ENCODE measurements at places on chromosomes 5 and 9.

DNA sequence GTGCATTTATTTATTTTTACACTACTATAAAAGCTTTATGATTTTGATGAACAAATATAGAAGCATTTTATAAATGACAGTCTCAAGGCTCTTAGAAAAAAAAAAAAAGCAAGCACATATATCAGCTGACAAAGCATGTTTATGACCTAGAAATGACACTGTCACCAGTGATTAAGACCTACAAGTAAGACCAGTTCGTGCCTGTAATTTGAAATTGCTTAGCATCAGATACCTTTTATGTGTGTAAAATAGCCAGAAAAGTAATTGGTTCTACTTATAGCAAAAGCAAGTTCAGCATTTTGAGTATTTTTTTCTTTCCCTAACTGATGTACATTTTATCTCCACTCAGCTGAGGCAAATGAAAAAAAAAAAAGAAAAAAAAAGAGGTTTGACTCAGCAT lies 808.4 kb downstream of the CDH18 start:
- DNase-seq: no peak

GRCh38 chr9:21856301-21857094 lies 54.1 kb downstream of the MTAP start:
- no peak for DNase-seq

DNA sequence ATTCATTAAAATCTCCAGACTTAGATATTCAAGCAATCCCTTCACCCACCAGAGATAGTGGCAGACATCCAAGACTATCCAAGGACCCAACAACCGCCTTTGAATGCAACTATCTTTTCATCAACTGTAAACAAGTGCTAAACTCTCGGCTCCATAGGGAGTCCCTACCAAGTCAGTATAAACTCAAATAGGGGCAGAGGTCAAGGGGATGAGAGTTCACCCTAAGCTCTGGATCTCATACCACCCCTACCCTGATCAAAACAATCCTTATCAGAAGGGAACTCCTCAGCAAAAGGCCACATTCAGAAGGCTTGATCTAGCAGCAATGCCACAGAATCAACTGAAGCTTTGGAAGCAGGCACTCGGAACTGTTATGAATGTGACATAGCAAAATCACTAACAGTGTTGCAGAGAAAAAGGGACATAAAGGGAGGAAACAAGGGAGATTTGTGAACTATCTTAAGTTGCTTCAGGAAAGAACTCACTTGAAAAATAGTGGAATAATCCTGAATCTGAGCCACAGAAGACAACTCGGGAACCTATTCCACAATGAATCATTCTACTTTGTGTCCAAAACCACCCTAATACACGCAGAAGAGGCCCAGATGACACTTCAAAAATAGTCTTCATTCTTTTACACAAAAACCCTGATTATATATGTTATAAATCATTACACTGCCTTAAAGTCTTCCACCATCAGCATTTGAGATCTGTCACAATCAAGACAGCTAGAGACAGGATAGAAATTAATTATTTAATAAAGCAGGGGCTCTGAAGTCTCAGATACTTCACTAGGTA lies 49.8 kb downstream of the NR6A1 start:
- no peak for DNase-seq

GRCh38 chr5:154603953-154604679 lies 126.1 kb upstream of the HAND1 start:
- no peak for DNase-seq

GRCh38 chr5:132825033-132825833 lies 5.2 kb downstream of the SHROOM1 start:
- no peak for DNase-seq

- no peak for DNase-seq
Observed at GRCh38 chr5:146463446-146463845, 16.3 kb downstream of the TCERG1 start.

- no peak for DNase-seq
Observed at GRCh38 chr5:10631316-10631996, 67.6 kb downstream of the ANKRD33B start.

- DNase-seq: no peak
Observed at GRCh38 chr9:129008986-129009583, 19.0 kb downstream of the SH3GLB2 start.

GRCh38 chr5:134503937-134504437 lies 21.5 kb upstream of the JADE2 start:
- DNase-seq: no peak

GRCh38 chr9:122366074-122366660 lies 4.7 kb upstream of the PTGS1 start:
- no peak for DNase-seq

GRCh38 chr9:107488375-107489143 lies 1.0 kb downstream of the KLF4 start:
- no peak for DNase-seq

DNA sequence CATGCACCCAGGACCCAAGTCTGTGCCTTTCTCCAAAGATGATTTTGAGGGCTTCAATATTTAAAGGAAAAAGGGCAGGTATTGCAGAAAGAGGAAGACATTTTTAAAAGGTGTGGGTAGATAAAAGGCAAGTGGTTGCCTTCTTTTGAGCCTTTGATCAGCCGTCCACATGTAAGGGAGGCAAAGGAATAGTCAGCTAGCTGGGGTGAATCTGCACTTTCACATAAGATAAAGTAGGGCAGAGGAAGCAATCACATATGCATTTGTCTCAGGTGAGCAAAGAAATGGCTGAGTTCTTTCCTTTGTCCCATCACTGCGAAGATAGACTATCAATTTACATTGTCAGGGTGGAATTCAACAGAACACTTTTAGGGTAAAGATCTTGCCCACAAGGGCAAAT lies 19.9 kb downstream of the MGAT1 start:
- no peak for DNase-seq

GRCh38 chr5:99644822-99645221 lies 716.0 kb upstream of the CHD1 start:
- DNase-seq: no peak

- DNase-seq: no peak
Observed at GRCh38 chr9:135888766-135889394, 18.5 kb downstream of the CAMSAP1 start.

DNA sequence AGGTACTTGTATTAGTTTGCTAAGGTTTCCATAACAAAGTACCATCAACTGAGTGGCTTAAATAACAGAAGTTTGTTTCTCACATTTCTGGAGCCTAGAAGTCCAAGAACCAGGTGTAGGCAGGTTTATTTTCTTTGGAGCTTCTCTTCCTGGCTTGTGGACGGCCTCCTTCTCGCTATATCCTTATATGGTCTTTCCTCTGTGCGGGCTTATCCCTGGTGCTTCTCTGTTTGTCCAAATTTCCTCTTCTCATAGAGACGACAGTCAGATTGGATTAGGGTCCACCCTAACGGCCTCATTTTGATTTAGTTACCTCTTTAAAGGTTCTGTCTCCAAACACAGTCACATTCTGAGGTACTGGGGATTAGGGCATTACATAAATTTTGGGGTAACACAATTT lies 88.3 kb downstream of the RMI1 start:
- no peak for DNase-seq

GRCh38 chr5:150062216-150062922 lies 24.0 kb downstream of the CSF1R start:
- DNase-seq: no peak

DNA sequence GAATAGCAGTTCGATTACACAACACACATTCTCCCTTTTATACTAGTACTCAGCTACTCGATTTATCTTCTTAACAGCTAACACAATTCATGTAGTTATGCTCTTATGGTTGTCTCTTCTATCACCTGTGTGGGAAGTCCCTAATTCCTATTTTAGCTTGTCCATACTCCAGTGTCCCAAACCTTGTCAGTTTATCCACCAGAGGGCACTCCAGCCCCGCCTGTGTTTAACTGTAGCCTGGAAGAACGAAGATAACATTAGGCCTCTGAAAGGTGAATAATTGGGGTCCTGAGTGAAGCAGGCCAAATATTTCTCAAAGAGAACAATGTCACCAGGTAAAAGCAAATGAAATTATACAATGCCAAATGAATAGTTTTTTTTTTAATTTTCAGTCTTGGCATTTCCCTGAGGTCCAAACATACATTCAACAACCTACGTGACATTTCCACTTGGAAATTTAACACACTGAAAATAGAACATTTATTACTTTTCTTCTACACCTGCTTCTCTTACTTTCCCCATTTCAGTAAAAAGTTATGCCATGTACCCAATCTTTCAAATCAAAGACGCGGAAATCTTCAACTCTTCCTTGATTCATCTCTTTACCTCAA lies 560.7 kb downstream of the HTR1A start:
- no peak for DNase-seq

DNA sequence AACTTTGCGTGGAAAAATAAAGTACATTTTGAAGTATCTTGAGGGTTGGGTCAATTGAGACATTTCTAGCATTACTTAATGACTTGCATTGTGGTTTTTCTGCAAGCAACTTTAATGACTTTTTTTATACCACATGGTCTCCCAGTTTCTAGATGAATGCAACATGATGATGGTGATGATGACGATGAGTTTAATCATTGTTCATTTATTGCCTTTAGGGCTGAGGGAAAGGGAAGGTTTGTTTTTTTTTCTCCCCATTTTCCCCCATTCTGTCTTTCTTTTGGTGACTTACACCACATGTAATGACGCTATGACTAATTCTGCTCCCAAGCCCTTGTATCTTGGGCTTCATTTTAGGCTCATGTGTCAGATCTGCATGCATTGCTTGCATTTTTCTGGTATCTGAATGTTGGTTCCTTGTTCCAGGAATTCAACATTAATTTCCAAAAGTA lies 57.7 kb upstream of the NXNL2 start:
- DNase-seq: no peak

DNA sequence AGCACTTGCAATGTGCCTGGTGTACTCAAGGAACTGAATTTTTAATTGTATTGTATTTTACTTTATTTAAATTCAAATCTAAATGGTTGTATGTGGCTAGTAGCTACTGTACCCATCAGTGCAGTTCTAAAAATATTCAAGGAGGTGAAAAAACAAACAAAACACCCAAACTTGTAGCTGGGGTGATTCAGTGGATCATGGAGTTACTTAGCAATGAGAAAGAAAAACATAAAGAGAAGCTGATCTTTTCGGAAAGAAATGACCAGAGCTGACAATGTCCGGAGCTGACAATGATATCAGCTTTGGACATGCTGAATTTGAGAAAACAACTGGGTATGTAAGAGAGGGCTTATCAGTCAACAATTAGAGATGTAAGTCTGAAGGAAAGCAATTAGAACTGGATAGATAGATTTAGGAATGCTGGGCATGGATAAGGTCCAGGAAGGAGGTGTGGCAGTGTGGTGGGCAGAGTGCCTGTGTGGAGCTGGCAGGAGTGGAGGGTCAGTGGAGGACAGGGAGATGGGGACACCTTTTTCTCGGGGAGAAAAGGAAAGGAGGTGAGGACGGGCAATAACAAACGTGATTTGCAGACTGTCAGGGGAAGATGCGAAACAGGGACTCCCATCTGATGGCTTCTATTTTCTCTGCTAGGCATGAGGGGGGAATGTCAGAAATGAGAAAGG lies 113.2 kb downstream of the DCP2 start:
- no peak for DNase-seq

GRCh38 chr5:125209650-125210049 lies 463.2 kb upstream of the ZNF608 start:
- DNase-seq: no peak

DNA sequence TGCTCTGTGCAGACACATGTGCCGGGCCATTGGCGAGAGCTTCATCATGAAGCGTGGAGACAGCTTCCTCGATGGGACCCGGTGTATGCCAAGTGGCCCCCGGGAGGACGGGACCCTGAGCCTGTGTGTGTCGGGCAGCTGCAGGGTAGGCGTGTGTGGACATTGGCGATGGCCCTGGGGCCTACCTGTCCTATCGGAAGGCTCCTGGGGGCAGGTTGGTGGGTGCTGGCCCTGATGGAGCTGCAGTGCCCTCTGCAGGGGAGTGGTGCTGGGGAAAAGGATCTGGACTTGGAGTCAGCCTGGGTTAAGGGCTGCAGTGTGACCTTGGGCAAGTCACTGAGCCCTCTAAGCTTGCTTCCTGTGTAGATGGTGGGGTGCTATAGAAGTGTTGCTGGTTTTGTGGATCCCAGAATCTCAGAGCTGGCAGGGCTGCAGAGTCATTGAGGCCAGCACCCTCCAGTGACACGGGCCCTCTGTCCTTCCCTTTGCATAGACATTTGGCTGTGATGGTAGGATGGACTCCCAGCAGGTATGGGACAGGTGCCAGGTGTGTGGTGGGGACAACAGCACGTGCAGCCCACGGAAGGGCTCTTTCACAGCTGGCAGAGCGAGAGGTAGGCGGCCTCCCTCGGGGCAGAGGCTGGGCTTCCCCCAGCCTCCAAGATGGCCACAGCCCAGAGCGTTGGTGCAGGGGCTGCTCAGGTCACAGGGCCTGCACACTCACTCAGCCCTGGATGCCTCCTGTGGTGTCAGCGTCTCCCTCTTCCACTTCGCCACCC lies 15.8 kb downstream of the ADAMTS13 start:
- DNase-seq: no peak

DNA sequence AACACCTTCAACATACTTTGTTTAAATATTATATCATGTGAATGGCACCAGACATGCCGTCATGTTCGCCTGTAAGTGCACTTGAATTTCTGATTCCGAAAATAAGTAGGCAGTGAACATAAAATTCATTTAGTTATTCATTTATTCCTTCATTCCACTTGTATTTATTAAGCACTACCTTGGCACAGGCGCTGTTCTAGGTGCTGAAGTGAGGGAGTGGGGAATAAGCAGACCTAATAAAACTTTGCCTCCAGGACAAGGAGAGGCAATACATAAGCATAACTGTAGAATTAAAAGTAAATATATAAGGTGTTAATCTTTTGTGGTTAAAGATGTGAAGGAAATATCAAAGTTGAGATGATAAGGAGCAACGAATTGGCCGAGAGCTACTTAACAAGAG lies 297.4 kb downstream of the TENT4A start:
- no peak for DNase-seq

GRCh38 chr5:120365656-120366446 lies 98.2 kb upstream of the PRR16 start:
- no peak for DNase-seq

GRCh38 chr5:25095261-25095660 lies 450.5 kb upstream of the CDH10 start:
- no peak for DNase-seq
